Activated naive CD4-positive, alpha-beta T cell treated with anti-CD3 and anti-CD28 coated beads, Interleukin-2, amount 50 U/mL, for 72 hours (primary cell): ENCODE measurements at places on chromosomes 11 and 22. TPM values are rescaled to one million over a fixed set of nuclear protein-coding genes. Genes with fewer than 3 reads are reported as not detected.

The MEN1 gene
- total RNA-seq: 9.7 TPM

The CDHR5 gene
- total RNA-seq: not detected

The TREH gene
- not detected for total RNA-seq

The ME3 gene
- total RNA-seq: 5.5 TPM

GRCh38 chr11:133898031-133898769 is 52.9 kb upstream of the SPATA19 start:
- no peak for DNase-seq

- DNase-seq: no peak
These were observed 23.5 kb upstream of the TH start for GRCh38 chr11:2194877-2195755.

DNA sequence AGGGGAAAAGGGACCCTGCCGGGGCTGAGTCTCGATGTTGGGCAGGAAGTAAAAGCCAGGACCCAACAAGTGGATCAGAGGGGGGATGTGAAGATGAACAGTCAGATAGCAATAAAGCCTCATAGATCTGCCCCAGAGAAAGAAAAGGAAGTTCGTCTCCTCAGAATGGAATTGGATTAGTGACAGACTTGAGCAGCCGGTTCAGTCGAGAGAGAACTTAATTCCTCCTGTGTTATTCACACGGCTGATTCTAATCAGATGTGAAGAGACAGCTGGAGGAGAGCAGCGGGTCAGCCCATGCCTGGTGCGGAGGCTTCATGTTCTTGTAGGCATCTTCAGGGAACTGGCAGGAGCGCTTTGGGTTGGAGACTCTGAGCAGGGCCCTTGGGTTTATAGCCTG is 29.3 kb upstream of the CABP7 start:
- no peak for DNase-seq

GRCh38 chr11:26651916-26652315 is 69.9 kb downstream of the SLC5A12 start:
- no peak for DNase-seq

- no peak for DNase-seq
These were observed 21.0 kb downstream of the OR51E1 start for GRCh38 chr11:4664786-4665185.

GRCh38 chr11:14258221-14258935 is 100.6 kb downstream of the RRAS2 start:
- no peak for DNase-seq

DNA sequence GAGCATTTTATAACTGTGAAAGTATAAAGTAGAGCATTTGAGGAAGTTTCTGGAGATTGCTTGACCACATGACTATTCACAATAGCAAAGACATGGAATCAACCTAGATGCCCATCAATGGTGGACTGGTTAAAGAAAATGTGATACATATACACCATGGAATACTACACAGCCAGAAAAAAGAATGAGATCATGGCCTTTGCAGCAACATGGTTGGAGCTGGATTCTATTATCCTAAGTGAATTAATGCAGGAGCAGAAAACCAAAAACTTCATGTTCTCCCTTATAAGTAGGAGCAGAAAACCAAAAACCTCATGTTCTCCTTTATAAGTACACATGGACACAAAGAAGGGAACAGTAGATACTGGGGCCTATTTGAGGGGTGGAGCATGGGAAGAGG is 30.3 kb downstream of the UVRAG start:
- no peak for DNase-seq

DNA sequence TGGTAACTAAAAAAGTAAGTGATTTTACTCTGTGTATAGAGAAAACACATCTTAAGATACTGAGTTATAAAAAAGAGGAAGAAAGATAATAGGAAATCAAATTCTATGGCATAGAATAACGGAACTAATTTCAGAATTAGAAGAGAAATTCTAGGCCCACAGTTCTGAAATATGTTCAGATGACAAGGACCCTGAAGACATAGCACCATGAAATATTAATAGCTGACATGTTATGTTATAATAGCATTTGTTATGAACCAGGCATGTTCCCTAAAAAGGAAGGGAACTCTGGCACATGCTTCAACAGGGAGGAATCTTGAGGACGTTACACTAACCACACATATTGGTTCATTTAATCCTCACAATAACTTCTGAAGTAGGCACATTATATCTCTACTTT is 32.7 kb downstream of the PRDM10 start:
- no peak for DNase-seq

- DNase-seq: peak; percentile 33
These were observed 195.9 kb downstream of the BCR start for GRCh38 chr22:23376256-23376655.

- DNase-seq: no peak
These were observed 115.1 kb upstream of the RASSF10 start for GRCh38 chr11:12893787-12894672.

DNA sequence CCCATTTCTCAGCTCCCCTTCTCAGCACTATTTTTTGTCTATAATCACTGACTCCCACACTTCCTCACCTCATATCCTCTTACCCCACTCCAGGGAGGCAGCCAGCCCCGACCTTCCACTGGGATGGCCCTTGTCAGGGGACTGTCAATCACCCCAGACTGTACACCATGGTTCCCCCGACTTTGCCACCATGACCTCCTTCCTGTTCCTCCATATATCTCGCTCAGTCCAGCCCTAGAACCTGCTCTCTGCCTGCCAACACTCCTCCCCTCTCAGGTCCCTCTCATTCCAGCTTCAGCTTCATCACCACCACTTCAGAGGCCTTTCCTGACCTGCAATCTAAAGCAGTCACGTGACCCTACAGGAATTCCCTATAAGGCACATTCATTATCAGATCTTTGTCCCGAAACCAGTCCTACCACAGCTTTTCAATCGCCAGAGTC is 16.5 kb downstream of the PRPF19 start:
- no peak for DNase-seq
